Right ventricle myocardium superior (tissue), 1 donor: ENCODE measurements at places on chromosomes 12 and 14.
A peak's percentile ranks its signal among the peaks of the same experiment; 100 is the strongest.

GRCh38 chr12:23906329-23906728, 43.1 kb downstream of the SOX5 start:
- peak; percentile 28 for DNase-seq

GRCh38 chr12:120941846-120942405, 36.4 kb upstream of the HNF1A start:
- no peak for DNase-seq

DNA sequence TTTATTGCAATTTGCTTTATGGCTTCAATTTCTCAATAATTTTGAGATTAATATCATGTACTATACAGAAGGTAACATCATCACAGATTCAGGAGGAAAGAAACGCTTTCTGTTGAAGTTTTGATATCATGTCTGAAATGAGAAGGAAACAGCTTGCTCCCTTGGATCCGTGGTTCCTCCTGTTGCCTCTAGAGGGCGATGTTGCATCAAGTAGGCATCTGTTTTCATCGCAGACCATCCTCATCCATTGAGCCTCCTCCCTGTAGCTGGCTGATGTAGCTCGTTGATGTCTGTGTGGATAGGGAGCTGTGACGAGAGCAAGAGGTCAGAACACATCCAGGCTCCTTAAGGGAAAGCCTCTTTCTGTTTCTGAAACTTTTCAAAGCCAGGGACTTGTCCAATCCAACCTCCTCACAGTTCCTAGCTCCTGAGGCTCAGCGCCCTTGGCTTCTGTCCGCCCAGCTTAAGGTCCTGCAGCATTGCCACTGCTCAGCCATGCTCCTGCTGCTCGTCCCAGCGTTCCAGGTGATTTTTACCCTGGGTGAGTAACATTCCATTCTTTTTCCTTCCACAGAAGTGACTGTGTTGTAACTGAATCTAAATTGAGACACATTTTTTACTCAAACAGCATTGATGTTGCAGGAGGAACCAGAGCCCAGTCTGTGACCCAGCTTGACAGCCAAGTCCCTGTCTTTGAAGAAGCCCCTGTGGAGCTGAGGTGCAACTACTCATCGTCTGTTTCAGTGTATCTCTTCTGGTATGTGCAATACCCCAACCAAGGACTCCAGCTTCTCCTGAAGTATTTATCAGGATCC, 304.8 kb upstream of the OR4E1 start:
- peak; percentile 46 for DNase-seq

GRCh38 chr12:89731614-89732013, 23.0 kb upstream of the ATP2B1 start:
- DNase-seq: no peak

DNA sequence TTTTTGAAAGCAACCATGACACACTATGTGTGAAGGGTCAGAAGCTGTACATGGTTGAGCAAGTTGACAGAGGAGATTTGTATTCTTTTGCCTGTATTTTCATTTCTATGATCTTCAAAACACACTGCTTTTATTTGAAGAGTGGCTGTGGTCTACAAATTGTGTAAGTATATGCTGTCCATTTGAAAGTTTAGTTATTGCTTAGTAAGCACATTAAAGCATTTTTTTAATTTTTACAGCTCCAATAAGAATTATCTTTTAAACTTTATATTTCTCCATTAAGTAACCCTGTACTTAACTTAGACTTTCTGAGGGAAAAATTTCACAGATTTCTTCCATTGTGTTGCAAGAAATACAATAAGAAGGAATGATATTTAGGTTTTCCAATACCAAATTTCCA, 915.2 kb downstream of the SLC6A15 start:
- DNase-seq: no peak

GRCh38 chr12:48557919-48558318, 11.9 kb downstream of the LALBA start:
- DNase-seq: no peak

DNA sequence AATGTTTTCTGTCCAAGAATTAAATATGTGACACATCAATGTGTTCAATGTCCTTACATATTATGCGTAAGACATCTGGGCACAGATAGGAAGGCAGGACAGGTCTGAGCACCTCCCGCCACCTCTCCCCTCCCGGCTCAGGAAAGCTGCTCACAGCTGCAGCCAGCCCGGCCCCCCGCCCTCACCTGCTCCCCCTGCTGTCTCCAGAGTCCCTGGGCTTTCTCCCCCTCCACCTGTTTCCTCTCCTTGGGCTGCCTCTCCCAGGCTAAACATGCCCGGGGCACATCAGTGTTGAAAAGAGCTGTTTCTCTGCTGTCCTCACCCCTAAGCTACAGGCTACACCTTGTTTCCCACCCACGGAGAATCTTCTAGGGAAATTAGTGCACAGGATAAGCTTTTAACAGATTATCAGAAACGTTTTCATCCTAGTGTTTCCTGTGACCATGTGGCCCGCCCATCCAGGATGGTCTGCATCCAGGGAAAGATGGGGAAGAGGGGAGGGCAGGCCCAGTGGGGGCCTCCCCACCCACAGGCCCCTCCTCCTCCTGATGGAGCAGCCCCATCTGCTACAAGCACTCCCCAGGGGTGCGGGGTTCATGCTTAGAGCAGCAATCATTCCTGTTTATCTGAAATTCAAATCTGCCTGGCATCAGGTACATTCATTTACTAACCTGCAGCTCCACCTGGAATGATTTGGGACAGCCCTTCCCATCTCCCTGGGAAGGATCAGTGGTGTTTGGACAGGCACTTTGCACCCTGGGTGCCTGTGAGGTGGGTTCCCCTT, 273.8 kb upstream of the SFSWAP start:
- no peak for DNase-seq

DNA sequence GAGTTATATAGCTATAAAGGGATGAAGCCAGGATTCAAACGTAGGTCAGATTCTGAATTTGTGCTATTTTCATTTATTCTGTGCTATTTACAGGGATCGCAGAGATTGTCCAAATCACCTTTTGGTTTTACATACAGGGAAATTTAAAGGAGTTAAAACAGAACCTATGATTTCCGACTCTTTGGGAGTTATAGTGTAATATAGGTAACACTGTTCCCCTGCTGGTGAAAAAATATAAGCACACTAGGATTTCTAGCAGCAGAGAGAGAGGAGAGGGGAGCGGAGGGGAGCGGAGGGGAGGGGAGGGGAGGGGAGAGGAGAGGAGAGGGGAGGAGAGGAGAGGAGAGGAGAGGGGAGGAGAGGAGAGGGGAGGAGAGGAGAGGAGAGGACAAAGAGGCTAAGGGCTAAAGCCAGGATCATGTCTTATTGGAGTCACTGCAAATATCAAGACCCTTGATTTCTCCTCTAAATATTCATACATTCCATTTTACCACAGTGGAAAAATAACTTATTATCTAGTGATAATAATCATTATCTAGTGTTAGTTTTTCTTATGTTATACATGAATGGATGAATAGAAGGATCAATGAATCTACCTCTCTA, 46.2 kb upstream of the KCNH5 start:
- no peak for DNase-seq

DNA sequence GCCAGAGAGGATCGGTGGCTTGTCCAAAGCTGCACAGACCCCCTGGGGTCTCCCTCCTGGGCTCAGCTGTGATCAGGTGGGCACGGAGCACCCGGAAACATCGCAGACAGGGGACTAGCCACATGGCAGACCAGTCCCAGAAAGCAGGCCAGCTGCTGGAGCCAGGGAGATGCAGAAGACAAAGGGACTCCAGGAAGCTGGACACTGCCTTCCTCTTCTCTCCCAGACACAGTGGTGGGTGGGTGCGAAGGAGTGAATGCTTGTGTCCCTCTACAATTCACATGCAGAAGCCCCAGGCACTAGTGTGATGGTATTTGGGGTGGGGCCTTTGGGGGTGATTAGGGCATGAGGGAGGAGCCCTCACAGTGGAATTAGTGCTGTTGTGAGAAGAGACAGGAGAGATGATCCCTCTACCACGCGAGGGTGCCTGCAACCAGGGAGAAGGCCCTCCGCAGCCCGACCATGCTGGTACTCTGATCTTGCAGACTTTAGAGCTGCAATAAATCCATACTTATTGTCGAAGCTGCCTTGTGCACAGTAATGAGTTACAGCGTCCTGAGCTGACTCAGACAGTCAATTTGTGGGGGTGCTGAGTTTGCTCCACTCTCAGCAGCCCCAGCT, 95.2 kb downstream of the CALM1 start:
- no peak for DNase-seq

DNA sequence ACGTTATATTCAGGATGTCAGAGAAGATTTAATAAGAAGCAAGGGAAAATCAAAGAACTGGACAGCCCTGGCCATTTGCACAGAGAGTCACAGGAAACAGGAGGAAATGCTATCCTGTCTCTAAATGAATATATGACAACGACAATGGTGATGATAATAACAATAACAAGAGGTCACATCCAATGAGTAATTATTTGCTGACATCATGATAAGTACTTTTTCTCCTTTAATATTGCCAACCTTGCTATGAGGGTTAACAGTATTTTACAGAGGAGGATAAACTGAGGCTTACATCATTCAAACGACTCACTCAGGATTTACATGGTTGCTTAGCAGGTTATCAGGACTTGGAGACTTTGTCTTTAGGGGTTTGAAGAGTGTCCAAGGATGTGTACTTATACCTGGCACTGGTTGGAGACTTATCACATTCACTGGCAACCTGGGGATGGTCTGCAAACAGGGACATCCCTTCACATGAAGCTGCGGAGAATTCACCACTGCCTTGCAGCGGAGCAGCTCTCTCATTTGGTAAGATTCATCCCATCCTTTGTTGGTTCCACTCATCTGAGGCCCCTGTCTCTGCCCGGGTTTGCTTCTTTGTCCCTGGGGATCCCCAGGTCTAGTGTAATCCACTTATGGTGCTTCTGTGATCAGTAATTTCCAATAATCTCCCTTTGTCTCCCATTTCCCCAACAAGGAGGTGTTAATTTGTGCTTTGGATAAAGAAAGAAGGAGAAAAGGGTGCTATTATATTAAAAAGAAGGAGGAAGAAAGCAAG, 637.8 kb downstream of the BCL11B start:
- no peak for DNase-seq
